ENCODE measurements at places on chromosomes 5 and 9.

GRCh38 chr5:76720988-76721569 lies 5.2 kb downstream of the F2R start:
- DNase-seq, result no peak

- no peak for DNase-seq
These were observed 311.9 kb upstream of the TLE4 start for GRCh38 chr9:79259858-79260257.

- no peak for DNase-seq
These were observed 97.3 kb upstream of the HMHB1 start for GRCh38 chr5:143714629-143715028.

GRCh38 chr5:96022971-96023370 lies 61.3 kb upstream of the ELL2 start:
- no peak for DNase-seq

DNA sequence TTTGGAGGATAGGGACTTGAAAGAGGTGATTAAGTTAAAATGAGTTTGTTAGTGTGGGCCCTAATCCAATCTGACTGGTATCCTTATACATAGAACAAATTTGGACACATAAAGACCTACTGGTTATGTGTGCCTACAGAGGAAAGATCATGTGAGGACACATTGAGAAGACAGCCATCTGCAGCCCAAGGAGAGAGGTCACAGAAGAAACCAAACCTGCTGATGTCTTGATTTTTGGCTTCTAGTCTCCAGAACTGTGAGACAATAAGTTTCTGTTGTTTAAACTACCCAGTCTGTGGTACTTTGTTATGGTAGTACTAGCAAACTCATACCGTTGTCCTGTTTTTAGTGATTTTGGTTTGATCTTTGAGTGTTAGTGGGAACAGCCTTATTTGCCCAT lies 18.3 kb downstream of the RNF180 start:
- no peak for DNase-seq

DNA sequence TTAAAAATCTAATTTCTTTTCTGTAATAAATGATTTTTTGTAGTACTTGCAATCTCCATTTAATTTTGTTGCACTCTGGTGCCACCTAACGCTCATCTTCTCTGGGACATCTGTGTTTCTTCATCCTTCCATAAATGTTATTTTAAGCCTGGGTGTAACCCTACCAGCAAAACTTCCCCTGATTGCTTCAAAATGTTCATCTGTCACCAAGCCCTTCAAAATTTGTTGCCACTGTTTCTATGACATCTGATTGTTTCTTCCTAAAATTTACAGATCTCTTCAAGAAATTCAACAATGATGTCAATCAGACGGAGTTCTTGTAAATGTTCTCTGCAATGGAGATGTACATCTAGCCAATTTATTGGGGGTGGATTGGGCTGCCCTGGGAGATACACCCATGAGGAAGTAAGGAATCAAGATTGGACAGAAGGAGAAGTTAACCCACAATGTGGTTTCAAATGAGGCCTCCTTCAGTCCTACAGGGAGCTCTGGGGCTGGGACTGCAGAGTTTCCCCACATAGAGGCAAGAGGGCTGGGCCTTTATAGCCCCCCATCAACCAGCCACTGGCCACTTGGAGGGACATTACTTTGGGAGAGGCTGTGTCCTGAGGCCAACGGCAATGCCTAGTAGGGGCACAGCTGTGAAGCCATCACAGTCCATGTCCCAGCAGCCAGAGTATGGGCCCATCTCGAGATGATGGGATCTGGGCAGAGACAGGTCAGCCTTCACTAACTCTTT lies 23.3 kb downstream of the MCTP1 start:
- no peak for DNase-seq

- no peak for DNase-seq
These were observed 340.4 kb downstream of the RASEF start for GRCh38 chr9:82722561-82722960.

GRCh38 chr9:21936161-21936560 lies 58.0 kb downstream of the CDKN2A start:
- no peak for DNase-seq

GRCh38 chr9:5352637-5353248 lies 13.1 kb upstream of the RLN1 start:
- no peak for DNase-seq

GRCh38 chr9:85521371-85522197 lies 220.2 kb downstream of the AGTPBP1 start:
- no peak for DNase-seq

DNA sequence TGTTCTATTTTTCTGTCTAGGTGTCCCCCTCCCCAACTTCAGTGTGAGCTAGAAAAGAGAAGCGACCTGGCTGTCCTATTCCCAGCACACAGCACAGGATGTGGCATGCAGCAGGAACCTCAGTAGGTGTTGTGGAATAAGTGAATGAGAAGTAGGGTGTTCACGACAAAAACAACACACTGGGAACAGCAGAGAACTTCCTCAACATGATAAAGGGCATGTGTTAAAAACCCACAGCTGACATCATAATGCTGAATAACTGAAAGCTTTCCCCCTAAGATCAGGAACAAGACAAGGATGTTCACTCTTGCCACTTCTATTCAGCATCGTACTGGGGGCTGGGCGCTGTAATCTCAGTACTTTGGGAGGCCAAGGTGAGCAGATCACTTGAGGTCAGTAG lies 155.6 kb upstream of the ZNF618 start:
- no peak for DNase-seq

- no peak for DNase-seq
These were observed 5.1 kb downstream of the AIF1L start for GRCh38 chr9:131101207-131101964.

DNA sequence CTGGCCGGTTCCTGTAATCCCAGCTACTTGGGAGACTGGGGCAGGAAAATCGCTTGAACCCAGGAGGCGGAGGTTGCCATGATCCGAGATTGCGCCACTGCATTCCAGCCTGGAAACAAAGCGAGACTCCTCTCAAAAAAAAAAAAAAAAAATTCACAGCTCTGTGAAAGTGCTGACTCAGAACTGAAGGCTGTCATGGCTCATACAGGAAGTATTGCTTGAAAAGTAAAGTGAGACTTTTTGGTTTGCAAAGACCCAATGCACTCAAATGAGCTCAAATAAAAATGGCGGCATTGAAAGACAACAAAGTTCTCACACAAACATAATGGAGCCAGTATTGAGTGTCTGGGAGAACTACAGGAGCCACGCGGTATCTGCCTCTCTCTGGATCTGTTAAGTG lies 202.1 kb downstream of the FBXL7 start:
- DNase-seq, result no peak

- DNase-seq, result no peak
These were observed 69.3 kb downstream of the SNX30 start for GRCh38 chr9:112819635-112820496.

GRCh38 chr5:20434786-20435185 lies 446.8 kb upstream of the CDH18 start:
- no peak for DNase-seq

GRCh38 chr9:3118081-3118480 lies 274.2 kb upstream of the PUM3 start:
- DNase-seq, result no peak

- no peak for DNase-seq
These were observed 38.3 kb upstream of the EGFL7 start for GRCh38 chr9:136624184-136624951.

DNA sequence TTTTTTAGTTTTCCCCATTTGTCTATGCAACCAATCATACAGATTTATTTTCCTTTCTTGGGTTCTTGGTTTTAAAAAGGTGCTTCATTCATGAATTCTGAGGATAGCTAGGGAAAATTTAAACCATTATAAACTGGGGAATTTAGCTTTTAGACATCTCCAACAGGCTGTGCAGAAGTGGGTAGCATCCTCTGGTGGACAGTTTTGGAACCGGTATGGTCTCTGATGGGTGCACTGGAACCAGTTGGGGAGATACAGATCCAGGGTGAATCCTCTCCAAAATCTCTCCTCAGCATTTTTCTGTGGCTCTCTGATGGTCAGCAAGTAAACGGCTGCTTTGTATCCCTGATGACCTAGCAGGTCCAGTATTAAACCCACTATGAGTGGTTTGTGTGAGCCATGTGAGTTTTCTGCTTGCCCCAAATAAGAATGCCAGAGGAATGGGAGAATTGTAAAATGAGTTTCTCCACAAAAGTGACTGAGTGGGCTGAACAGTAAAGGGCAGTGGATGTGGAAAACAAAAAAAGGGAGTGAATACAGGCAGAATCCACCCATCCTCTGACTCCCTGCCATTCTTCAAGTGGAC lies 9.1 kb upstream of the DNAJC25 start:
- peak; percentile 29 for DNase-seq

- no peak for DNase-seq
These were observed 215.3 kb downstream of the MEF2C start for GRCh38 chr5:88667496-88668201.

GRCh38 chr5:132396589-132397031 lies 27.1 kb downstream of the SLC22A5 start:
- DNase-seq, result no peak

DNA sequence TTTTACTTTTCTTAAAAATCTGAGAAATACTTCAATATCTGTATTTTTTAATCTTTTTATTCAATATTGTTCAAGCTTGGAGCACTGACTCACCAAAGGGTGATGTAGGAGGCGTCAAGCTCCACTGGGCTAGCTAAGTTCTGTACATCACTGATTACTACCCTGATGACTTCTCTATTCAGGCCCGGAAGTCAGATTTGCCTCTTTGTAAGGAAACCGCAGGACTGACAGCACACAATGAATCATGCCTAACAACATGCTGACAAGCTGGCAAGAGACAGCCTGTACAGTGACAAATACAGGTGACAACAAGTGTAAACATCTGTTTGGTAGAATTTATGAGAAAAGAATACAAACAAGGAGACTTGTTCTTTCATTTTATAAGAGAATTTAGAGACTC lies 627.9 kb upstream of the RORB start:
- no peak for DNase-seq

GRCh38 chr5:156402387-156402921 lies 75.5 kb downstream of the SGCD start:
- DNase-seq, result peak; percentile 23

Measured in activated T-cell treated with anti-CD3 and anti-CD28 coated beads for 48 hours (primary cell).